ENCODE measurements at places on chromosomes 6 and 20.

DNA sequence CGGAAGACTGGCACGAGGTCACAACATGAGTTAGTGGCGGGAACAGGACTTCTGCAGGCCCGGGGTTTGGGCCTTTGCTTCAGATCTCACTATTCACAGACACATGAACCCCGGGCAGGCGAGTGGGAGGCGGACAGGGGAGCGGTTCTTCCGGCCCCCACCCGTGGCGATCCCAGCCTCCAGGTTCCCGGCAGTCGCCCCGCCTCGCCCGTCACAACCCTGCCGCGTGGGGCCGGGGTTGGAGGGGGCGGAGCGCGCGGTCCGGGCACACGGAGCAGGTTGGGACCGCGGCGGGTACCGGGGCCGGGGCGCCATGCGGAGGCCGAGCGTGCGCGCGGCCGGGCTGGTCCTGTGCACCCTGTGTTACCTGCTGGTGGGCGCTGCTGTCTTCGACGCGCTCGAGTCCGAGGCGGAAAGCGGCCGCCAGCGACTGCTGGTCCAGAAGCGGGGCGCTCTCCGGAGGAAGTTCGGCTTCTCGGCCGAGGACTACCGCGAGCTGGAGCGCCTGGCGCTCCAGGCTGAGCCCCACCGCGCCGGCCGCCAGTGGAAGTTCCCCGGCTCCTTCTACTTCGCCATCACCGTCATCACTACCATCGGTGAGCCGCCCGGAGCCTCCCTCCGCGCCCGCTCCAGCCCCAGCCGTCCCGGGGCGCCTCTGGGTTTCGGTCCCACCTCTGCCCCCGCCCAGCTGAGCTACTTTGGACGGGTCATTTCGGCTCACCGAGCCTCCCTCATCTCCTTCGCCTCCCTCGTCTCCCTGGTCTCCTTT is at the start of gene KCNK15:
Gene KCNK15, plus strand, starts transcription at position 268 of the 769 bp plus-strand sequence. Its CDS starts 46 bp downstream, at position 314.
- DNase-seq: peak; percentile 64

GRCh38 chr6:168990019-168990751 is 263.5 kb downstream of the THBS2 start:
- no peak for DNase-seq

DNA sequence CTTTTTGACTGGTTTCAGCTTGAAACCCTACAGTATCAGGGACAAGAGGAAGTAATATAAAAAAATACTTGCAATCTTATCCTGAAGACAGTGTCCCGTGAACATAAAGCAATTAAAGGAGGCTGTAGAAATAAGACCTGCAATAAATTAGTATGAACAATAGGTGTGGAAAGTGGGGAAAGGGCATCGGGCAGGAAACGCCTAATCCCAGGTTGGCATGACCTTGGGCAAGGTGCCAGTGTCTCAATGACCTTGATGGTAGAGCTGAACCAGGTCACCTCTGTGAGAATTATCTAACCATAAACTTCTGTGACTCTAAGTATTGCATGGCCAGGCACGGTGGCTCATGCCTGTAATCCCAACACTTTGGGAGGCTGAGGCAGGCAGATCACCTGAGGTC is 115.2 kb downstream of the LY86 start:
- no peak for DNase-seq

DNA sequence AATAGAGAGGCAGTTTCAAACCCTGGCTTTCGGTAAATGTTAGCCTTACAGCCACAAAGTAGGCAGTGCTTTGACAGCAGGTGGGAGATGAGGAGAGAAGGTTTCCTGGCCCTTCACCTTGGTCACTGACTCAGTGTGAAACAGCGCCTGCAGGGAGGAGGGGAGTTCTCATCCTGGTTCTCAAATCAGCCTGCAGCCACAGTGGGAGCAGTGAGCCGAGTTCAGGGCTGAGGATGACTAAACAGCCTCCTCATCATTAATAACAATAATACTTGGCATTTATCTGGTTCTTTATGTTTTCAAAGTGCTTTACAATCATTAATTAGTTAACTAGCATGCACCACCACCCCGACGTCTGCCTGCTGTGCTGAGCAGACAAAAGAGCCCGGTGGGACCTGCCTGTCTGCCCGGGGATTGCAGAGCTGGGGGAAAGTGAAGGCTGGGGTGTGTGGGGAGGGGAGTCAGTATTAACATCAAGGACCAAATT is 59.6 kb downstream of the PRDM1 start:
- peak; percentile 66 for DNase-seq

GRCh38 chr6:117072134-117072533 is 193.2 kb upstream of the VGLL2 start:
- no peak for DNase-seq

GRCh38 chr20:46332373-46333160 is 24.3 kb upstream of the CDH22 start:
- no peak for DNase-seq

DNA sequence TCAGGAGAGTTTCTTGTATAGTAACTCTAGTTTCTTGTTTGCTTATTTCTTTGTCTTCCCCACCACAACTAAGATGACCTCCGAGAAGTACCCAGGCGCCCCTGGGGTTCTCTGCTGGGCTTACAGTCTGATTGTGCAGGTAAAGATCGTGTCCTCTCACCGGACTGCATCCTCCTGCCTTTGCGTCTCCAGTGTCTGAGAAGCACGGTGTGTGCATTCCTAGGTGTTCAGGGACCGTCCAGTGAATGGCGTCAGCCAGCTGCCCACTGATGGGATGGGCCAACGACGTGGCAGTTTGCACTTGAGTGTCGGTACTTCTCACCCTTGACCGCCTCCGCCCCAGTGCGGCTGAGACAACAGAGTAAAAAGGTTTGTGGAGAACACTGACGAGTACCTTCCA is 56.0 kb upstream of the NFATC2 start:
- DNase-seq: no peak

DNA sequence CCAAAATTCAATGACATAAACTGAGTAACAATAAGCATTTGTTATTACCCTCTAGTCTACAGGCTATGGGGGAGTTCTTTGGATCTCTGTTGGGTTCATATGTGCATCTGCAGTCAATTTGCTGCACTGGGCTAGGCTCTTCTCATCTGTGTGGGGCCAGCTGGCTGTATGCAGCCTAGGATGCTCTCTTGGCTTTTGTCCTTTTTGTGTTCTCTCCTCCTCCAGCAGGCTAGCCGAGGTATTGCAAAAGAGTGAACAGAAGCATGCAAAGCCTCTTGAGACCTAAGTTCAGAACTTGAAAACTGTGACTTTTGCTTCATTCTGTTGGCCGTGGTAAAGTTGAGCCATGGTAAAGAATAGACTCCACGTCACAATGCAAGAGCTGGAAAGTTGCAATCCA is 62.8 kb upstream of the FOXO3 start:
- peak; percentile 32 for DNase-seq

GRCh38 chr6:138588805-138589434 is 89.6 kb upstream of the NHSL1 start:
- peak; percentile 69 for DNase-seq

DNA sequence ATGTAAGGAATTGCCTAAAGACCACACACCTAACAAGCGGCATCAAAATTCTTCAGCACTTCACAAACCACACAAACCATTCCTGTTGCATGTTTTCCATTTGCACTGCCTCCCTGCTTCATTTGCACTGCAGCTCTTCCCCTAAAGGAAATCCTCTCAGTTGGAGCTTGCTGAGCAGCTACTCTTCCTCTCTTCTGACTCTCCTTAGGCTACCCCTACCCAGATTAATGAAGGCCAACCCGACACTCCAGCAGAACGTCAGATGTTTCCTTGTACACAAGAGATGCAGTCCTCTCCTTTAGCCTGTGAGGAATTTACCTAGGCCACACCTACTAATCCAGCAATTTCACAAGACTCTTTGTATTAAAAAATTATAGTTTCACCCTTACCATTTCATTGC is 8.1 kb downstream of the BEND6 start:
- DNase-seq: no peak

- DNase-seq: no peak
Observed at GRCh38 chr6:43982084-43982625, 145.1 kb downstream of the MRPL14 start.

GRCh38 chr20:48875914-48876240 is 45.6 kb upstream of the ARFGEF2 start:
- no peak for DNase-seq

DNA sequence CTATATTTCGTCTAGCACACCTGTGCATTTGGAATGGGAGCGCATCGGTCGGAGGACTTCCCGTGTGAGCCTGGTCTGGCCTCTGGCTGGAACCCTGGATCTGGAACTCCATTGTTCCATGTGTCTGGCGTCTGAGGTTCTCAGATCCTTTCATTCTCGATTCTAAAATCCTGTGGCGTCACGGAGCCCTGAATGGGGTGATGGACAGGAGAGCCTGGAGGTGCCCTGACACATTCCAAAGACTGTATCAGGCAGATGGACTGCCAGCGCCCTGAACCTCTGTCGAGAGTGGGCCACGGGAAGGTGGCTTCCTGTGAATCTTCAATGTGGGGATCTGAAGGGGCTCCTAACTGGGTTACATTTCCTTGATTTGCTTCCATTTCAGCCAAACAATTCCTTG is 20.6 kb downstream of the MYH7B start:
- DNase-seq: no peak

DNA sequence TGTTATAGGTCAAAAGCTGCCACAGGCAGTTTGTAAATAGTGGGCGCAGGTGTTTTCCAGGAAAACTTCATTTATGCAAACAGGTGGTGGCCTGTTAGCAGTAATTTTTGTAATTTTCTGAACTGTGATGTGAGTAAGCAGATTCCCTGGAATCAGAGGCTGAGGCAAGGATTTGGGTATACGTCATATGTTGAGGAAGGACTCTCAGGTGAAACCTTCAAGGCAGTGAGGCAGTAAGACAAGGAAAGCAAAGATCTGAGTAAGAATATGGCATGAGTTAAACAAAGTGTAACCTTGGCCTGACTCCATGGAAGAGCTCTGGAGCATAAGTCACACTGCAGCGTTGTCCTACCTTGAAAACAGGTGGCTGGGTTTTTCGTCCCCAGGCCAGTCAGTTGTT is 291.1 kb upstream of the BTBD3 start:
- DNase-seq: no peak

Measured in activated T-cell treated with anti-CD3 and anti-CD28 coated beads, Interleukin-2, amount 50 U/mL, for 48 hours (primary cell).